H7 (cell line): ENCODE measurements at places on chromosomes 7 and 10. TPM values are rescaled to one million over a fixed set of nuclear protein-coding genes. Genes with fewer than 3 reads are reported as not detected.

DNA sequence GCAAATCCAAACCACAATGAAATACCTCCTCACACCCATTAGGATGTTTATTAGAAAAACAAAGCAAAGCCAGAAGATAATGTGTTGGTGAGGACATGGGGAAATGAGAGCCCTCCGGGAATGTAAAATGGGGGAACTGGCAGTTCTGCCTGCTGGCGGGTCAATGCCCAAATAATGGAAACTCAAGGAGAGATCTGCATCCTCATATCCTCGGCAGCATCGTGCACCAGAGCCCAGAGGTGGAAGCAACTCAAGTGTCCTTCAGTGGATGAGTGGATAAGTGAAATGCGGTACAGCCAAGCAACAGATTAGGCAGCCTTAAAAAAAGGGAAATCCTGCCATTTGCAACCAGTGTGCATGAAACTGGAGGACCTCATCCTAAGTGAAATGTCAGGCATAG lies 325.2 kb downstream of the WDR37 start:
- DNase-seq, result peak; percentile 16

DNA sequence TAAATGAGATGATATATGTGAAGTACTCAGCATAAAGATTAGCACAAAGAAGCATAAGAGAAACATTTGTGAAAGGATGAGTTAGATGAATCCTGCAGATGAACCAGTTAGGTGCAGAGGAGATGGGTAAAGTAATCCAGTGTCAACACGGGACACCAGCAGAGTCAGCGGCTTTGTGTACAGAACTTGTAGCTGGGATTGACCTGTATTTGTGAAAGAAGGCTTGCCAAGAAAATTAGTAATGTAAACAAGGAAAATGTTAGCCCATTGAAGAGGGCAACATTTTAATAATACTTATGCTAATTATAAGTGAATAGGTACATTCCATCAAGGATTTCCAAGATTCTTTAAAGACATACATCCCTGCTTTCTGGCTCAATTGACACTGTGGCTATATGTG lies 255.7 kb downstream of the PTEN start:
- no peak for DNase-seq

- DNase-seq, result no peak
Measured at GRCh38 chr7:112056409-112056808, 149.8 kb downstream of the DOCK4 start.

DNA sequence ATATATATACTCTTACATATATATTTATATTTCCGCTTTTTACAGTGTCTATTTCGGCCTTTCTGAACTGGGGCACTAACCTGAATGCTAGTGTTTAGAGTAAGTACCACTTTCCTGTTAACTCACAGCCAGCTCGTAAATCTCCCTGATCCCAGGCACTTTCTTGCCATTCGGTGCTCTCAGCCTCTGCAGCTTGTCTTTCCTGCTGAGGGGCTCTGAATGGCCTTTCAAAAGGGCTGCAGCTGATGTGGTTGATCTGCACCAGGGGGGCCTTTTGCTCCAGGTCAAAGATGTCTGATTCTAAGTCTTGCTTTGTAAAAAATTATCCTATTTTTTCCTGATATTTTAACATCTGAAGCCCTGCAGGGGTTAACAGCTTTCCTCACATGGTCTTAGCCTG lies 25.5 kb upstream of the HPS1 start:
- DNase-seq, result peak; percentile 68

DNA sequence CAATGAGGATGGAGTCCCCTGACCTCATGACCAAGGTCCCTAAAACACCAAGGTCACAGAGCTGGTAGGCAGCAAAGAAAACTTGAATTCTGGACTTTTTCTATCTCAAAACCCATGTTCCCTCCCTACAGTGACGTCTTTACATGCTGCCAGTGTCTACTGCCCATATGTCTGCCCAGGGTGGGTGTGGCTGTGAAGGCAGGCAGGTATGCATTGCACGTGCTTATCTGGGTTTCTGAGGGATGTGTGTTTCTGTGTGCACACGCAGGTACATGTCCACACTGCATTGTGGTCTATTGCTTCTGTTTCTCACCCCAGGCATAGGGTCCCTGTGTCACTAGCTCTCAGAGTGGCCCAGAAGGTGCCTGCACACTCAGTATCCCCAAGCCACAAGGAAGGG lies 13.5 kb downstream of the ATP6V1F start:
- DNase-seq, result no peak

DNA sequence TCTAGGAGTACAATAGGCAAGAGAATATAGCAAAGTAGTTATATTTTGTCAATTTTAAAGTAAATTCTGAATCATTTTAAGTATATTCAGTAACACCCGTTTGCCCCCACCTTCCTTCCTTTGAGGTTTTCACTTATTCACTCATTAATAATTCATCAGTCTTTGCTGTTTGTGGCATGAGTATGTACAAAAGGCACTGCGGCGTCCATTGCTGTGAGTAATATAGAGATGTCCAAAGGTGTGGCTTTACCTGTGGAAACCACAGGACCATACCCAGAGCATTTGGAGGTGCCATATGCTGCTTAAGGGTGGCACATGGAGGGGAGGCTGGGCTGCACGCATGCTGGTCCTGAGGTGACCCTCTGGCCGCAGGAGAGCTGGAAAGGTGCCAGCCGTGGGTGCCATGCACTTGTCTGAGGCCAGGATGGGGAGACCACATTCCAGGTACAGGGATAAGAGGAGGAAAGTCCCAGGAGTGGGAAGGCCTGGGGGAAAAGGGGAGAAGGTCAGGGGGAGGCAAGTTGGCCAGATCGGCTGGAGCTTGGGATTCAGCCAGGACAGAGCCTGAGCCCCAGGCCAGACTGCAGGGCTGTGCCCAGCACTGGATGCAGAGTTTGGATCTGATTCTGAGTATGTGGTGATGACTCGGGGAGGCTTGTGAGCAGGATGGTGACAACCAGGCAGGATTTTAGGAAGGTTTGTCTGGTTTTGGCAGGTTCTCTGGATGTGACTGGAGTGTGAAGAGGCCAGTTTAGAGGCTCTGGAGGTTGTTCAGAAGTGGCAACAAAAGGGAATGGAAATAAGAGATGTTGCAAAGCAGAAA lies 223.4 kb downstream of the MGMT start:
- no peak for DNase-seq

DNA sequence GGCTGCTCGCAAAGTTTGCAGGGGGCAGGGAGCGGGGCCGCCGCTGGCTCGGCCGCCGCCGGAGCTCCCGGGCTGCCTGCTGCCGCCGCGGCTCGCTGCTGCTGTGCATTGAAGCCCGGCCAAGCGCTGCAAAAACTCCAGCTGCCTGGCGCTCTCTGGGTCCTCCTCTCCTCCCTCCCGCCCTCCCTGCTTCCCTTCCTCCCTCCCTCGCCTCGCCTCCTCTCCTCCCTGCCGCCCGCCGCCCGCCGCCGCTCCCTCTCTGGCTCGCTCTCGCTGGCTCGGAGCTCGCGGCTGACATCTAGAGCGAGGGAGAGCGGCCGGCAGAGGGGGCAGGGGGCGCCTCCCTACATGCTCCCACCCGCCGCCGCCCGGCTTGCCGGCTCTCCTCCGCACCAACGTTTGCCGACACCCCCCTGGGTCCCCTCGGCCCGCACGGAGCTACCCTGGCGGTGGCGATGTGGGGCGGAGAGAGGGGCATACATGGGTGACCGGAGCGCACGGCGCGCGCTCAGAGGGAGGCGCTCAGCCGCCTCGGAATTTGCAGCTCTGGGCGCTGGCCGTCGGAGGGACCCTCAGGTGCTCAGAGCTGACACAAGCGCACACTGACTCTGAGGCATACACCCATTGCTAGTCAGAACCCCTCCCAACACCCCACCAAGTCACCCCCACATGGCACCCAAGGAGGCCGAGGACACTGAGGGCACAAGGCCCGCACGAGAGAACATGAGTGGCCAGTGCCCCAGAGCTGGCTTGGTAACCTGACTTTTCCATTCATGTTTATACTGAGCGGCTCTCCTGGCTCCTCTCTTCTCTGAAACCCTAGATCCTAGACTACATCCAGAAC lies 1.2 kb upstream of the PLXNA4 start:
- peak; percentile 94 for DNase-seq

GRCh38 chr10:47092376-47092775 lies 181.1 kb downstream of the PTPN20 start:
- no peak for DNase-seq

DNA sequence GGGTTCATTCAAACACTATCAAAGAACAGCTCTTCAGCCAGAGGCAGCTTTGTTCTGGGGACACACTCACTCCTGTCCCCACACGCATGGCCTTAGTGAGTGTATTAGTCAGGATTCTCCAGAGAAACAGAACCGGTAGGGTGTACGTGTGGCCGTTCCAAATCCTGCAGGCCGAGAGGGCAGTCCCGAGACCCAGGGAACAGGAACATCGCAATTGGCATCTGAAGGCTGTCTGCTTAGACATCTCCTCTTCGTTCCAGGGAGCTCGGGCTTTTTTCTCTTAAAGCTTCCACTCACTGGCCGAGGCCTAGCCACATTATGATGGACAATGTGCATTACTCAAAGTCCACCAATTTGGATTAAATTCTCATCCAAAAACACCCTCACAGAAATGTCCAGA lies 523.3 kb downstream of the GLRX3 start:
- no peak for DNase-seq

STAG3 gene
- 2.4 and 10.3 TPM in 2 replicates for total RNA-seq

STEAP1 gene
- total RNA-seq, result 1.9 and 3.3 TPM in 2 replicates
